ENCODE measurements at places on chromosomes 2 and 18. TPM values are rescaled to one million over a fixed set of nuclear protein-coding genes. Genes with fewer than 3 reads are reported as not detected.

COL5A2 gene
- polyA plus RNA-seq, result 283 TPM

CCDC85A gene
- polyA plus RNA-seq, result 3.2 TPM

GRCh38 chr18:79766308-79766707, 31.4 kb upstream of the KCNG2 start:
- DNase-seq, result no peak

- peak; percentile 89 for DNase-seq
Observed at GRCh38 chr2:151097128-151097527, 164.5 kb downstream of the RBM43 start.

DNA sequence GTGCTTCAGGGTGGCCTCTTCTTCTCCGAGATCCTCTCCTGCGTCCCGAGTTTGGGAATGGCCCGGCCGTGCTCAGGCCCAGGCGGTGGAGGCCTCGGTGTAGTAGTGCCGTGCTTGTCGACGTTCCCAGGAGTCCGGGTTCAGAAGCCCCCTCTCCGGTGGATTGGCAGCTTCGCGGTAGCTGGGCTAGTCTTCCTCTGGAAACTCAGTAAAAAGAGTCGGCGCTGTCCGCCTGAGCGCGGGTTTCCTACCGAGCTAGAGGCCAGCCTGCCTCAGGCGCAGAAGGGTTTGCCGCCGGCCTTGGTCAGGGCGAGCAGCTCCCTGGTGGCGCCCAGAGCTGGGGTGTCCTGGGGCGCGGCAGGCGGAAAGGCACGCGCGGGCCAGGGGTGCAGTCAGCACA, 3.2 kb downstream of the RALBP1 start:
- DNase-seq, result no peak

DNA sequence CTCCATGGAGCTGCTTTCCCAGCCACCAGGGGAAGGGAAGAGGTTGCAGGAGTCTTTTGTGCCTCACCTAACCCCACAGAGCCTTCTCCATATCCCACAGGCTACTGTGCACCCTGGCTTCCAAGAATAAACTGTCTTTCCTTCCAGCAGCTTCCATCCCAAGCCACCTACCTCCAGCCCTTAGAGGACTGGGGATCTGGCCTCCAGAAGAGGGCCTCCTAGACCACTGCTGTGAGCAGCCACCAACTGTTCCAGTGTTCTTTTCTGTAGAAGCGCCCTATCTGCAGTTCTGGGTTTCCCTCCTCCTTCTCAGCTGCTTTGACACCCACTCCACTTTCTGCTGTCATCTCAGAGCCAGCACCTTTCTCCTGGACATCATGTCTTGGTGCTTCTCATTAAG, 30.7 kb upstream of the REG3G start:
- no peak for DNase-seq

GRCh38 chr18:43160509-43160908, 45.0 kb upstream of the RIT2 start:
- no peak for DNase-seq

Measured in muscle of arm (tissue), 14 donors.